Karpas-422 (cell line): ENCODE measurements at places on chromosomes 11 and 22. TPM values are rescaled to one million over a fixed set of nuclear protein-coding genes. Genes with fewer than 3 reads are reported as not detected.
A peak's percentile ranks its signal among the peaks of the same experiment; 100 is the strongest.

DNA sequence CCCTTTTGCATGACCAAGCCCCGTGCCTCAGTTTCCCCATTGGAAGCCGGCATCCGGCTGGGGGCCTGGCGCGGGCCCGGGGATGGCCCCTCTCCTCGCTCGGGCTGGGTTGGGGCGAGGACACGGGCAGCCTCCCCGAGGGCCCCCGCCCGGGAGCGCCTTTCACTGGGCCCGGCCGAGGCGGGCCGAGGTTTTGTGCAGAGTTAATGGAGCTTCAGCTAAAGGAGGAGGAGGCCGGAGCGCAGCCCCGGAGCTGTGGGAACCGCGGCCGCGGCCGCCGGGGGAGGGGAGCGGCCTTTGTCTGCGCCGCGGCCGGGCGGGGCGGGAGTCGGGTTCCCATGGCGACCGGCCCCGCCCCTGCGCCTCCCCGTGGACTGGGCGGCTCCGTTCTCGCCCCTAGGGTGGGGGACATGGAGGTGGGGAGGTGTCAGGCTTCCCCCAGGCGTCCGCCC lies 1.4 kb upstream of the MAPK11 start:
- DNase-seq: peak; percentile 85

GRCh38 chr22:41094041-41094593 lies 1.7 kb downstream of the EP300 start:
- DNase-seq: peak; percentile 77

GRCh38 chr11:1178906-1179305 lies 21.2 kb downstream of the MUC5AC start:
- no peak for DNase-seq

MMP12 gene
- total RNA-seq: not detected in 2 replicates
